ENCODE measurements at places on chromosomes 4 and X.

DNA sequence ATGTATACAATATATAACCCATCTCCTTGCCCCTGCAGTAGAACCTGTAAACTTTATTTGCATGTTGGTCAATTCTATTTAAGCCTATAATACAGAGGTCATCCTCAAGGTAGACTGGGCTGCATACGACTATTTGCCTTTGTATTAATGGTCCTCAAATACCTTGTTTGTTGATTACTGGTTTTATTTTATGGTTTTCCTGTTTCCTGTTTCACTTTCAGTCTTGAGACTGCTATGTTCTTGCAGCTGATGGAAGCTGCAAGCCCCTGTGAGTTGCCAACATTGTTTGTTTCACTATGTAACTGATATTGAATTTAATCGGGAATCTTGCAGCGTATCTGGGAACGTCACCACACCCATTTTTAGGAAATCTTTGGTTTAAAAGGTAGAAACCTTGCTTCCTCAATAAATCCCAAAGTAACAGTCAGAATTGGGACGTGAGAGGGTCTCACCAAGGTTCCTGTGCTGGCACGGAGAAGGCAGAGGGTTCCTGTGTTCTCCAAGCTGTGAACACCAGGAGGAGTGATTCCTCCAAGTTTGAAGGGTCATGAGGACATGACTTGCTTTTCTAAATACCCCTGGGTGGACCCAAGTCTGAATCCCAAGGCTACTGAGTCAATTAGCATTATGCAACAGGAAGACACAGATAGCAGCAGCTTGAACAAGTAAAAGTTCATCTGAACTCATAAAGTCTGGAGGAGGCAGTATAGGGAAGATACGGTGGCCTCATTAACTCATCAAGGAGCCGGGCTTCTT lies 110.6 kb upstream of the PNPLA4 start:
- no peak for DNase-seq

DNA sequence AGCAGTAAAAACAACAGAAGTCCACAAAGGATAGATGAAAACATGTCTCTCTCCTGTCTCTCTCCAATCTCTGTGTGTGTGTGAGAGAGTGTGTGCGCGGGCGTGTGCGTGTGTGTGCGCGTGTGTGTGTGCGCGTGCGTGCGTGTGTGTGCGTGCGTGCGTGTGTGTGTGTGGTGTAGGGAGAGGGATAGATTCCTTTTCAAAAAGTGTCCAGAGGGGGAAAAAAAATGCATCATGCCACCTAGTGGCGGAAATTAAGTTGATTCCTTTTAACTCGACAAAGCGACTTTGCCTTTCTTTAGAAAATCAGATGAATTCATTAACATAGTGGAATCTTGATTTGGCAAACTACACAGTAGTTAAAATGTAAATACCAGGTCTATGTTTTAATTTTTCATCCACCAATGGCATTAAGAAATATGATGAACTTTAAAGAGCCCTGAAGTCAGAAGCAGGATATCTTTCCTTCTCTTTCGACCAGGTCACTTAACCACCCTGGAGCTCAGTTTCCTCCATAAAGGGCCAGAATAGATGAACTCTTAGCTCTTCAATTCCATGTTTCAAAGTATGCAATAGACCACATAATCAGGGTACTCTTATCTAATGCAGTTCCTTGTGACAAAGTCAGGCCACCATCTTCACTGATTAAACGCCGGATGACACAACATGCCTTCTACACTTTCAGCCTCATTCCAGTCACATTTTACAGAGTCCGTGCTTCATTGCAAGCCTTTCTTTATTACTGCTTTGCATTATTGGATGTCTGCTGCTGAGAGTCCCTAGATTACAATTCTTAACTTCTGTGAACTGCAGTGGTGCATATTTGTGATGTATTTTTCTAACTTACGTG lies 162.8 kb downstream of the FBXO8 start:
- no peak for DNase-seq

GRCh38 chr4:101140228-101140627 lies 207.1 kb downstream of the PPP3CA start:
- no peak for DNase-seq

GRCh38 chrX:53383376-53384076 lies 38.9 kb downstream of the SMC1A start:
- no peak for DNase-seq

DNA sequence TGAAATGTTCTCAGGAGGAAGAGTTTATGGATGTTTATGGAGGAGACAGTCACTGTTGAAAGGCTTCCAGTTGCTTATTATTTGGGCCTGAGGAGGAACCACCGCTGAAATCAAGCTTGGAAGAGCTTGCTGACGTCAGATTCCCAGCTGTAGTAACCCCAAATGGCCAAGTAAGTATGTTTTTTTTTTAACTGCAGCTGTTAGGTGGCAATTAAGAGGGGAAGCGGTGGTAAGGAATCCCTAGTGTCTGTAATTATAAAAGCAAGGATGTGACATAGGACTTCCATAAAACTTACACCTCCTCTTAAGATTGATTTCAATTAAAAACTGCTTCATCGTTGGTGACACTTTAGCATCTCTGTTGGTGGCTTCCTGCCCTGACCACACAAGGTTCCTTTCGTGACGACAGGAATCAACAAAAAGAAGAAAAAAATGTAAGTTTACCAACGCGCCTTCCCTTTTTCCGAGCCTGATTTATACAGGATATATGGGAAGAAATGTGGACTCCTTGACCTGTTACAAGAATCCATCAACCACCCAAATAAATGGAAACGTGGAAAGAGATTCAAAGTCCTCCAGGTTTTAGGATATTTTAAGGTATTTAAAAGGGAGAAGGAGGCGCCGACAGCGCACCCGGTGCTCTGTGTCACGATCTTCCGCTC lies 884 bp downstream of the RELL1 start:
- no peak for DNase-seq

GRCh38 chr4:152606753-152607152 lies 70.9 kb upstream of the FBXW7 start:
- no peak for DNase-seq

DNA sequence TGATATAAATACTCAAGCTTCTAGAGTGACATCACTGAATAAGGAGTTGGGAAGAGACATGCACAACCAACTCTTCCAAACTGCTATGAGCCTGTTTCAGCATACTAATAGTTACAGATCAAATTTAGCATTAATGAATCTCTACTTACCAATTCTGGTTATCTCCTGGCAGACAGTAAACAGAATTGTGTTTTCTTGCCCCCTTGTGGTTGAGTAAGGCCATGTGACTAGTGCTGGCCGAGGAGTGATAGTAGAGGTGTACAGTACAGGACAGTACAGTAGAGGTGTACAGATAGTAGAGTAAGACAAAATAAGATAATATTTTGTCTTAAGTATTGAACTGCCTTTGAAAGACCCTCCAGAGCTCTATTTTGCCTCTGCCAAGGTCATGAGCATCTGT lies 681.4 kb downstream of the GABRG1 start:
- no peak for DNase-seq

- DNase-seq: no peak
Measured at GRCh38 chr4:55903577-55903976, 45.2 kb upstream of the CEP135 start.

DNA sequence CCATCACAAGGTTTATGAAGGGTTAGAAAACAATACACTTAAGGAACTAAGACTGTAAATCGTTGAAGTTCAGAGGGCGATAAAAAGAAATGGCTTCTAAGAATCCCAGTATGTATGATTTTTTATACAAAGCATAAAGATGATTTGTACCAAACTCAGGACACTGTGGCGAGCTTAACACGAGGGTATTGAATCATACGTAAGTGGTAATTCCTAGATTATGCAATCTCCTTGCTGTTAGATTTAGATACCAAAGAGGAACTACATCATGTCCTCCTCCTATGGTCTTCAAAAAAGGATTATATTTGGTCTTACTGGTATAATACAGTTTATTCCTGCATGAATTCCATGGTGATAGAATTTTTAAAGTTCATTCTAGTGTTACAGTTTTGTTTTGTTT lies 23.9 kb downstream of the NFKB1 start:
- no peak for DNase-seq

DNA sequence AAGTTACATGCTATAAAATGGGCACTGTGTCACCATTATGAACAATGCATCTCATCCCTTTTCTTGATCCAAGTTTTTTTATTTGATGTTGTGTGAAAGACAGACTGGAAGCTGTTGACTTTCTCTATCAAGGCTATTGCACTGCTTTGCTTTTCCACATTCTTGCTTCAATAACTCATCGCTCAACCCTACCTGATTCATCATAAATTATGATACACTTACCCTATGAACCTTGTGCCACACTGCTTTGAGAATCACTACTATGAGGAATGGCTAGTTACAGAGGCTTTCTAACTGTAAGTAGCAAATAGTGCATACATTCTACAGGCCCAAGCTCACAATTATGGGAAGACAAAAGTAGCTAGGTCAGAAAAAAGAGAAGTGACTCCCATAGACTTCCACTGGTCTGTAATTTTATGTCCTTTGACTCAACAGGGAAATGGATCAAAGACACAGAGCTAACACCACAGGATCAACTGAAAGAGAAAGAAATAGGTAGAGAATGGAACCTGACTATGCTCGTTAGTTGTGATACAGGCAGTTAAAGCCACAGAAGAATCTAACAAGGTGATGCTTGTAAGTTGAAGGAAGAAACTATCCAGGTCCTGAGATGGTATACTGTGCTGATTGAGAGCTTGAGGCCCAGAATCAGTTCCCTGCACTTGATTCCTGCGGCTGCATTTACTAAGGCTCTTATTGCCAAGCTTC lies 163.5 kb downstream of the PPP3CA start:
- no peak for DNase-seq

- DNase-seq: no peak
Measured at GRCh38 chr4:184382189-184382846, 92.0 kb downstream of the IRF2 start.

DNA sequence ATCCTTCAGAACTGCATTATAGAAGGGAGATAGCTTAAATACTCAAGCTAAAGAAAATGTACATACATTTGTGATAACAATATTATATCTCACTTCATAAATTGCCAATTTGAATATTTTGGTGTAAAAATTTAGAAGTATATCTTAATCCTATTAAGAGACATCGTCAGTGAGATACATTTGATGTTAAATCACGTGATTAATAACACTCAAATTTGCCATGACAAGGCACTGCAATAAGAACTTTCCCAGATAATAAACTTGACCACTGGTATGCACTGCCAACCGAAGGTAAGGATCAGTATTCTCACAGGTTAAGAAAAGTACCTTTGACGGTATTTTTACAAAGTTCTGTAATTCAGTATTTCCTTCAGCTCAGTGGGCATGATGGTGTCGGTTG lies 764.7 kb upstream of the FRG1 start:
- no peak for DNase-seq

- DNase-seq: no peak
Measured at GRCh38 chrX:95056901-95057300, 1382.9 kb downstream of the FAM133A start.

- no peak for DNase-seq
Measured at GRCh38 chr4:86380181-86380724, 20.4 kb upstream of the MAPK10 start.

- DNase-seq: no peak
Measured at GRCh38 chrX:1502241-1502640, 34.7 kb downstream of the P2RY8 start.

DNA sequence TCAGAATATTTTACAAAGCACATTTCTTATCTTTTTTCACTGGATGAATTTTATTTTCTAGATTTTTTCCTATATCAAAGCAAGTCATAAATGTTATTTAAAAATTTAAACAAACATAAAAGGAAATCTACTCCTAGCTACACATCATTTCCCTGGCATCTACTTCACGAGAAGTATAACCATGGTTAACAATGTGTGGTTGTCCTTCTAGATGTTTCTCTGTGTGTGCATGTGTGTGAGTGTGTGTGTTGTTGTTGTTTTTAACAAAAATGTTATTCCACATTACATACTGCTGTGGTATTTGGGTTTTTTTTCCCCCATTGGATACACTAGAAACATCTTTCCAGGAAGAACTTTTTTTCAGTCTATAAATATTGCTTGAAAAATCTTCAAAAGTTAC lies 103.1 kb downstream of the CHIC2 start:
- no peak for DNase-seq
